ENCODE measurements at places on chromosomes 7 and 10.

DNA sequence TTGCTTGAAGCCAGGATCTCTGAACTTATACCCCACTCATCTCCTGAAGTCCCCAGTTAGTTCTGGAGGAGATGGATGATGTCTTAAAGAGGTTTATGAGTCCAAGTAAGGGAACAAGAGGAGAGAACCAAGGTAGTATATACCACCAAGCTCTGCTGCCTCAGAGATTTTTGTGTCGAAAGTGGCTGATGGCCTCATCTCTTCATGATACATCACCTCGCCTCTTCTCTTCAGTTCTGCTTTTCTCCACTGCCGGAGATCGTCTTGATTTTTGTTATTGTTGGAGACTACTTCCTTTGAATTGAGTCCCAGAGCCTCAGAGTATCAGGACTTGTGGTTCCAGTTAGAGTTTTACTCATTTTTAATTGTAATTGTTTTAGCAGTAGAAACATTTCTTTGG is 1.9 kb downstream of the VTI1A start:
- DNase-seq = no peak

DNA sequence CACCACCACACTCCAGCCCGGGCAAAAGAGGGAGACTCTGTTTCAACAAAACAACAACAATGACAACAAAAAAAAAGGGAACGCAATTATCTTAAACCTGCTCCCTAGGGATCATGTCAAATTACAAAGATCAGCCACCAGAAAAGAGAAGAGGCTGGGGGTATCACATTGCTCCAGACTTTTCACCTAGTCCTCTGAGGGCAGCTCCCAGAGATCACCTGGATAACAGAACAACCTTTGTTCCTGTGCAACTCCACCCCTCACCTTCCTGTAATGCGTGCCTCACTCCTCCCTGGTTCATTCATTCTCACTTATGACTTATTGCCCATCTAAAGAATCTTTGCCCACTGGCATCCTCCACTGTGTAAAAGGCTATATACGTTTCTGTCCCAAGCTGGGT is 31.8 kb downstream of the SVOPL start:
- no peak for DNase-seq

GRCh38 chr10:111600772-111601171 is 523.9 kb downstream of the ADRA2A start:
- no peak for DNase-seq

DNA sequence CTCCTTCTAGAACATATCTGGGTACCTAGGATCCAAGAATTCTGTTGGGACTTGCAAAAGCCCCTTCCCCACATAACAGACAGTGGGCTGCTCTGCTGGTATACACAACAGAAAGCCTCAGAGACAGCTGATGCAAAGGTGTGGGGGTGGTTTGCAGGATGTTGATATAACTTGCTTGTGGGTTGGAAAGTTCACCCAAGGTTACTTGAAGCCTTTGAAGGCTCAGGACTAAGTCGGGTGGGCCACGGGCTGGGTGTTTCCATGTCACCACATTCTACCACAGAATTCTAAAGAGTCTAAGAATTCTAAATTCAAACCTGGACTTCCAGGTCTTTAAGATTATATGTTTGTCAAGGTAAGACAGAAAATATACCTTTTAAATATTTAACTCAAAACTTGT is 7.4 kb upstream of the NRCAM start:
- DNase-seq = no peak

- DNase-seq = no peak
Measured at GRCh38 chr10:29860166-29860565, 199.2 kb downstream of the JCAD start.

GRCh38 chr7:39709029-39709428 is 85.7 kb downstream of the RALA start:
- DNase-seq = no peak

- DNase-seq = no peak
Measured at GRCh38 chr10:105187243-105187642, 546.2 kb downstream of the SORCS3 start.

GRCh38 chr10:120819366-120819765 is 31.8 kb upstream of the WDR11 start:
- DNase-seq = no peak

DNA sequence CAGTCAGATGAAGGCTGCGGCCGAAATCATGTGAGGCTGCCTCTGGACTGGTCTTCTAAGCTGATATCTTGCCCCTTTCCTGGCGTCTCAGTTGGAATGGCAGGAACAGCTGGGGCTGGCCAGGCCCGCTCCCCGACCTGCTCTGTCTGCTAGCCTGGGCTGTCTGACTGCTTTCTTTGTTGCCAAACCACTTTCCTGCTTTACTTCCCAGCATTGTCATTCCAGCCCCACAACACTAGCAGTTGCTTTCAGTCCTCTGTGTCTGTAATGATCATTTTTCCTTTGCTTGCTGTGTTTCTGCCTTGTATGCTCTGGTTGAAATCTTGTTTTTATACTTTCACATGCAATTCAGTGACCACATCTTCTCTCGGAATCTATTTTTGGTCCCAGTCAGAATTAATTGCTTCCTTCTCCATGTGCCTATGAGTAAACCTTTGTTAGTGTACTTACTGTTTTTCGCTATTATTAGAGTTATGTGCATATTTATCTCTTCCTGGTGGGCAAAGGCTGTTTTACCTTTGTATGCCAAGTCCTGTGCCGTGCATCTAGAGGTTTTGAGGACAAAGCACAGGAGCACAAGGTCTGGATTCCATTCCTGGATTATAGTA is 21.6 kb downstream of the PRPF18 start:
- no peak for DNase-seq

- peak; percentile 23 for DNase-seq
Measured at GRCh38 chr10:123009105-123009820, 457 bp downstream of the ACADSB start.

GRCh38 chr7:132117636-132118035 is 458.6 kb downstream of the PLXNA4 start:
- DNase-seq = no peak

DNA sequence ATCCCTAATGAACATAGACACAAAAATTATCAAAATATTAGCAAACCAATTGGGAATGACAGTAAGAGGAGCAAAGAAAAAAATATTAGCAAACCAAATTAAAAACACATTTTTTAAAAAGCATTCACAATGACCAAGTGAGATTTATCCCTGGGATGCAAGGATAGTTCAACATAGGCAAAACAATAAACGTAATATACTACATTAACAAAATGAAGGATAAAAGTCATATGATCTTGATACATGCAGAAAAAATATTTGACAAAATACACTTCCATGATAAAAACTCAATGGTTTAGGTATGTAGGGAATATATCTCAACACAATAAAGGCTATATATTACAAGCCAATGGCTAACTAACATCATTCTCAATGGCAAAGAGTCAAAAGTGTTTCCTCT is 83.3 kb downstream of the CRPPA start:
- no peak for DNase-seq

DNA sequence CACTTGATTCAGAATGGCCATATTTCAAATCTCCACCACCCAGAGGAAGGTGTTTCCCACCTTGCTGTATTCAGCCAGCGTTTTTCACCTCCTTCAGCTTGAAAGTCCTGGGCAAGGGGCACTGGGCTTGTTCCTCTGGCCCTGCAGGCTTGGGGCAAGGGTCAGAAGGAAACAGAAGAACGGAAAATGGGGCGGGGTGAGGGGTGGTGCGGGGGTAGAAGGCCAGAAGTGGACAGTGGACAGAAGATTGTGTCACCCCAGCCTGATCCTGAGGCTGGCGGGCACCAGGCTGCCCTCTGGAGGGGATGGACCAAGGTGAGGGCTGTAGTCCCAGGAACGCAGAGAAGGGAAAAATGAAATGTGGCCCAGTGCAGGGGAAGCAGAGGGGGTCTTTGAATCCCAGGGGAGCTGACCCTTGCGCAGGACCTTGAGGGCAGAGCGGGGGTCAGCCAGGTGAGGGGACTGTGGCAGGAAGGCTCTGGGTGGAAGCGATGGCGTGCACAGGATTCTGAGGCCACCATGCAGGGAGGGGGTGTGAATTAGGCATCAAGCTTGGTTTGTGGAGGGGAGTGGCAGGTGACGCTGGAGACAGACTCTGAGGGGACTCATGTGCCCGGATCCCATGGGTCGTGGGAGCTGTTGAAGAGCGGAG is 23.0 kb downstream of the TMEM120A start:
- no peak for DNase-seq

DNA sequence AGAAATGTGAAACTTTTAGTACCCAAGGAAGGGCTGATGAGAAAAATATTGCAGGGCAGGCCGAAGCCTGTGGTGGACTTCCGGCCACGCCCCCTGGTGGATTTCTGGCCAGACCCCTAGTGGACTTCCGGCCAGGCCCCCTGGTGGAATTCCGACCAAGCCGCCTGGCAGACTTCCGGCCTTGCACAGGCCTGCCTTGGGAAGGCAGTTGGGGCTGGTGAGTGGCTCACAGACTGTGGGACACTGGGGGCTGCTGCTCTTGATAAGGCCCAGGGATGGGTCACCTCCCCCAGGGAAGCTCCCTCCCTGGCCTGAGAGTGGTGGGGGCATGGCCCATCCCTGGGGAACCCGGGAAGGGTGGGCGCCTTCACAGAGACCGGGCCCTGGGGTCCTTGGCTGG is 116.4 kb upstream of the MKI67 start:
- no peak for DNase-seq

DNA sequence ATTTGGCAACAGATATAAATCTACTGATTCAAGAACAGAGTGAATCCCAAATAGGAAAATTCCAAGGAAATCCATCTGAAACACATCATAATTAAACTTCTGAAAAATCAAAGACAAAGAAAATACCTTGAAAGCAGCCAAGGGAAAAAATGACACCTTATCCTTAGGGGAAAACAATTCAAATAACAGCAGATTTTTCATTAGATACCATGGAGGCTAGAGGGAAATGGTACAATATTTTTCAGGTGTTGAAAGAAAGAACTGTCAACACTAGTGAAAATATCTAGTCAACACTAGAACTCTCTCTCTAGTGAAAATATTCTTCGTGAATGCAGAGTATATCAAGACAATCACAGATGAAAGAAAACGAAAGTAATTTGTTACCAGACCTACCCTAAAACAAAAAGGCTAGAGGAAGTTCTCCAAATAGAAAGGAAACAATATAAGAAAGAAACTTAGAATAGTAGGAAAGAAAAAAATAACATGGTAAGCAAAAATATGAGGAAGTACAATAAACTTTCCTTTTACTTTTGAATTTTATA is 5.7 kb upstream of the FAM241B start:
- DNase-seq = no peak

DNA sequence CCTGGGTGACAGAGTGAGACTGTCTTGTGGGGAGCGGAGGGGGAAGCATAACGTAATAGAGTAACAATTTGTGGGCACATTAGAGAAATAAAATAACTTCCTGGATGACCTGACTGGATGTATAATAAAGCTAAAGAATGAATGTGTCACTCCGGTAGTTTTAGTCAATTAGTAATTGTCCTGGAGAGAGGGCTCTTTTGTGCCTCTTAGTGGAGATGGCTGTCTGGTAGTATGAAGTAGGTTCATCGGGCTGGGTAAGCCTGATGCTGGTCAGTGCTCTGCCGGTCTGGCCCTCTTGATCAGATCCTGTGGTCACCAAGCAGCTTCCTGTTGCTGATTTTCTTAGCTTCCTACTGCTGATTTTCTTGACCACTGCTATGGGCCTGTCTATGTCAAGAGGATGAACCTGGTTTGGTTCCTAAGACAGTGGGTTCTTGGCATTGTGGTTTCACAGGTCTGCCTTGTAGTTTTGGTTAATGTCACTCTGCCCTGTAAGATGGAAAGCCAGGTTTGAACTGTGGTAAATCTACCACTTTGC is 34.1 kb downstream of the ZRANB1 start:
- no peak for DNase-seq
